ENCODE measurements at places on chromosomes 2 and 18.

DNA sequence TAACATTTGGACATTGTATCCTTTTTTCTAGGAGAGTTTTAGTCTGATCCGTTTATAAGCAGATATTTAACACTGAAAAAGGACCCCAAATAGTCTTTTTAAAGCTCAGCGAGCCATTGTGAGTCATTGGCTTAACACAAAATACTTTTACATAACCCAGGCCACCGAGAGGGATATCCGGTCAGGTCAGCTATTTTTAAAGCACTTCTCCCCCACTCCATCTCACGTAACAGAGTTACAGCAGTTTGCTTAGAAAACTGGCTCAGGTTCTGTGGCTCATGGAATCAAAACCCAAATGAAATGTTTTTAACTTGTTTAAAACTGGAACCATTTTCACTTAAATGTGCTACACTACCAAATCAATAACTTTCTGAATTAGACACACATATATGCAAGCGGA lies 23.9 kb downstream of the COL4A3 start:
- peak; percentile 30 for DNase-seq

- no peak for DNase-seq
Observed at GRCh38 chr2:219059725-219060682, 717 bp downstream of the IHH start.

DNA sequence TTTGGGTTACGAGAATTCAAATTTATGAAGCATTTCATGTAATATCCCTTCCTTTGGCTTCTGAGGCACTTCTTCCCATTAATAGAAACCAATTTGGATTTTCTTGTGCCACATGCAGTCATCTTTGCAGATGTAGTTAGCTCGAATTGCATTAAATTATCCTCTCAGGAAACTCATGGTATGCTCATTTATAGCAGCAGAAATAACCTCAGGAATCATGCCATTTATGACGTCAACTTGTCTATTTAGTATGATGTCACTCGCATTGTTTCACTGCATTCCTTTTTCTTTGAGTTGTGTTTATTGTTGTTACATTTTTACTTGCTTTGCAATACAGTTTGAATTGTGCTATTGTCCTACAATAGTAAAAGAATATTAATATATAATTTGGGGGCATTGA lies 163.8 kb downstream of the RBM43 start:
- DNase-seq, result no peak

GRCh38 chr2:19776941-19777514 lies 124.8 kb downstream of the TTC32 start:
- no peak for DNase-seq

- DNase-seq, result no peak
Observed at GRCh38 chr2:17816396-17817245, at the start of gene MSGN1. TSS of gene MSGN1 (plus strand) at chr2:17816460. CDS start at chr2:17816519, 59 bp downstream.

DNA sequence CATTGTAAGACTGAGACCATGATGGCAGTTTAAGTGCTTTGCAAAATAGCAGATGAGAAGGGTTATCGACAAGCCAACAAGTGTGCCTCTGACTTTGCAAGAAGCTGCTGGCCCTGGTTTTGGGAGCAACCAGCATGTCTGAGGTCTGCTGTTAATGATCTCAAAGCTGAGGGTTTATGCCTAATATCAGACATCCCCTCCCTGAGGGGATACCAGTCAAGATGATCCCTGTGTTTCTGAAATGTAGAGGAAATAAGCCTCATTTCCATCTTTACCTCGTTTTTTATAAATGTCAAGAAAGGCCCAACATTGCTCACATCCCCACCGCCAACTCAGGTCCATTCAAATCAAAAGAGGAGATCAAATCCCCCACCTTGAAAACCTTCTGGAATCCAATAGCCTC lies 120.6 kb downstream of the MYCN start:
- no peak for DNase-seq

DNA sequence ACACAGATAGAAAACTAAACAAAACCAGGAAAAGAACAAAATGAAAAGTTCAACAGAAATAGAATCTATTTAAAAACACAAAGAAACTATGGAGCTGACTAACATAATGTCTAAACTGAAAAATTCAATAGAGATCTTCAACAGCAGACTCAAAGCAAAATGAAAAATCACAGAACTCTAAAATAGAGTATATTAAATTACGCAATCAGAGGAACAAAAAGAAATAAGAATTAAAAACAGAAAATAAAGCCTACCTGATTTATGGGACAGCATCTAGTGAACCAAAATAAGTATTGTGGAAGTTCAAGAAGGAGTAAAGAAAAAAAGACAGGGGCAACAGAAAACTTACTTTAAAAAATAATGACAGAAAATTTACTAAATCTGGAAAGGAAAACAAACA lies 152.1 kb upstream of the GALNT5 start:
- no peak for DNase-seq

Data from kidney capillary endothelial cell (primary cell).